ENCODE measurements at places on chromosomes 4 and X.

DNA sequence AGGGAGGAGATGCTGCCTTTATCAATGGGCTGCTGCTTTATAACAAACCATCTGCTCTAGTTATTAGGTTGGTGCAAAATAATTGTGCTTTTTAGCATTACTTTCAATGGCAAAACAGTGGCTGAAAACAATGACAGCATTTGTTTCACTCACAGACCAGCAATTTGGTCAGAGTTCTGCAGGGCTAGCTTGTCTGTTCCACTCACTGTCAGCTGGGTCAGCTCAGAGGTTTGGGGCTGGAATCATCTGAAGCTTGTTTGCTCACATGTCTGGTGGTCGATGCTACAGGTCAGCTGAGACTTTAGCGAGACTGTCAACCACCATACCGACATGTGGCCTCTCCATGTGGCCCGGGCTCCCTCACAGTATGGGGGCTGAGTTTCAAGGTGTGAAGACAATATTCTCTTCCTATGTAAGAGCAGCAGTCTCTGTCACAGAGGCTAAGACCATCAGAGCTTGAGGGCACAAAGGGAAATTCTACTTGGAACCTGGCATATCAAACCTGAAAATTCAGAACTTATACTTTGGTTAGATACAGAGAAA lies 81.3 kb upstream of the LIMCH1 start:
- DNase-seq: no peak

DNA sequence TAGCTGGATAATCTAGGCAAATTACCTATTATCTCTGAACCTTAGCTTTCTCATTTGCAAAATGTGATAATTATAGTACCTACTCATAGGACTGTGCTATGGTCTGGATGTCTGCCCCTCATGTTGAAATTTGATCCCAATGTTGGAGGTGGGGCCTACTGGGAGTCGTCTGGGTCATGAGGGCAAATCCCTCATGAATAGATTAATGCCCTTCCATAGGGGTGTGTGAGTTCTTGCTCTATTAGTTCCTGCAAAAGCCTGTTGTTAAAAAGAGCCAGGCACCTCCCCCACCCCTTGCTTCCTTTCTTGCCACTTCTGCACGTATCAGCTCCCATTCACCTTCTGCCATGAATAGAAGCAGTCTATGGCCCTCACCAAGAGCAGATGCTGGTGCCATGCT lies 73.9 kb downstream of the SERTM2 start:
- DNase-seq: no peak

DNA sequence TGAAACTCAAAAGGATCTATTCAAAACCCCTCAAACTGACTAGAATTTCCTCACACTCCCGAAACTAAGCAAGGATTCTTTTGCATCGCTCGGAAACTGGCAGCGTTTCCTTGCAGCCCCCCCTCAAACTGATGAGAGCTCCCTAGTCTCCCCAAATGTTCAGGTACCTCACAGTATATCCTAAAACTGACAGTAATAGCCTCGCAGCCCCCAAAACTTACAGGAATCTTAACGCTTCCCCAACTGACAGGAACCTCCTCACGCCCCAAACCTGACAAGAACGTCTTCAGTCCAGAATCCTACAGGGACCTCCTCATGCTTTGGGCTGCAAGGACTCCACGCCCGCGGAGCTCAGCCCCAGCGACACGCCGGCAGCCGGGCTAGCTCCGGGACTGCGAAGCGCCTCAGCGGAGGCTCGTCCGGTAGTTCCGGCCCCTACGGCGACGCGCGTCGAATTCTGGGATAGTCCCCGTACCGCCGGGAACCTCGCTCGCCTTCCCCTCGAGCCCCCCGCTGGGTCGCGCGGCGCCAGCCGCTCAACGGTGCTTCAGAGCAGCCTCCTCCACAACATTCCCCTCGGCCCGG lies 640 bp downstream of the PHF8 start:
- peak; percentile 58 for DNase-seq

- DNase-seq: peak; percentile 32
These were observed 2282.6 kb downstream of the ARAP2 start for GRCh38 chr4:33961761-33962160.

GRCh38 chr4:67651536-67651935 lies 49.4 kb downstream of the UBA6 start:
- no peak for DNase-seq

DNA sequence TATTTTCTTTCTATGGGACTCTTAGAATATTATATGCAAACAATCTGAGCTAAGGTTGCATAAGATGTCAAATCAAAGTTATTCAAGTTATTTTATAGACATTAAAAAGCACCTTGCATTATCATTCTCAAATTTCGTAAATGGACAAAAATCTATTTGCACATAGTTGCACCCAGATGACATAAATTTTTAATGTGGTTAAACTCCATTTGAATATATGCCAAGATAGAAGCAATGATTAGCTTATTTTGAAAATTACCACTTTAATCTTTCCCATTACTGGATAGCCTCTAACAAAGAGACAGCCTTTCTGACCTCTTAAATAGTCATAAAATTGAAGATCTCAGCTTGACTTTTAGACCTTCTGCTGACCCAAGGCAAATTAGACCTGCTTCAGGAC lies 386.8 kb downstream of the RAPGEF2 start:
- no peak for DNase-seq

DNA sequence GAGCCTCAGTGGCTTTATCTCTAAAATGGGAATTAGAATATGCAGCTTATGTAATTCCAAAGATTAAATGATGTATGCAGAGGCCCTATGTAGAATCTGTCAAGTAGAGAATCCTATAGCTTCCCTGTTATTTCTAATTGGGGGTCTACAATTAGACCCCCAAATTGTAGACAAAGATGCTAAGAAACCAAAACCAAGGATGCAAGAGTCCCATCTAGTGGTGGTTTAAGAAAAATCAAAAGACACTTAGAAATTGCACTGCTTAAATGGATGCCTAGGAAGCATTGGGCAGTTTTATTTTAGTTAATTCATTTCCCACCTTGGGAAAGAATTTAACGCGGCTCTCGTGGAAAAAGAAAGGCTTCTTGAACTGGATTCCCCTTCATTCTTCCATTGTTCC lies 115.2 kb downstream of the GABRA2 start:
- no peak for DNase-seq

DNA sequence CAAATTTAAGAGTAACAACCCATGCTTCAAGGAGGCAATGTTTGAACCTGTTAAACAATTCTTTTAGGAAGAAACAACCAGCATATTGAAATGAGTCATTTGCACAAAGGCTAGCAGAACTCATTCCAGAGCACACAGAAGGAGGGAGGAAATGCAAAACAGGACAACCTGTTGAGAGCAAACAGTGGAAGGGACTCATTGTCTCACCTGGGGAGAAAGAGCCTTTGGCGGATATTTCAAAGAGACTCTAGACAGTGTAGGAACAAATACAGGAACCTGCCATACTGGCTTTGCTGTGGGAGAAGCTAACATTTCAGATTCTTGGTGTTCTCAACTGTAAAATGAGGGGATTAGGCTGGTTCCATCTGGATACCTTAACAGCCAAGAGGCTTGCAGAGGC lies 14.8 kb upstream of the RASGEF1B start:
- no peak for DNase-seq

DNA sequence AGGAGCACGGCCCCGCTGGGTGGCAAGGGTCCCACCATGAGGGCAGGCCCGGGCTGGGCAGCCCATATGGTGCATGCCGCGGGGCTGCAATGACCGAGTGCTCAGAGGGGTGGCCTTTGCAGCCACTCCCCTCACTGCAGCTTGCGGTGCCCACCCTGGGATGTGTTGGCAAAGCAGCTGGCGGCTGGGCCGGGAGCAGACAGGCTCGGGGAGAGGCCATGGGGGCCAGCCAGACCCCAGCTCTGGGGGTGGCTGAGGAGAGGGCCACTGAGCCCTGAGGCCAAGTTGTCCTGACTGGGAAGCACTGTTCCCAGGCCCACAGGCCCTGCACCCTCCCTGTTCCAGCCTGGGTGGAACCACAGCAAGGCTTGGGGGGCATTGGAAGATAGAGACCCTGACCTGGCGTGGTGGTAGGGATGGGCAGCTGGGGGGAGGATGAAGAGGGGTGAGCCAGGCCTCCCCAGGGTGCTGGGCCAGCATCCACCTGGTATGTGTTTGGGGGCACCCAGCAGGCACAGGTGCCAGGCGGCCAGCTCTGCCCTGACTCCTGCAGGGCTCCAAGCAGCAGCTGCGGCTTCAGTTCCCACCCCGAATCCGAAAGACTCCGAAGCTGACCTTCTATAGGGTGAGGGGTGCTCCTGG lies 18.4 kb upstream of the RNF4 start:
- DNase-seq: no peak

GRCh38 chr4:153466081-153466948 lies at the start of gene TMEM131L:
TMEM131L (plus strand) TSS chr4:153466360; CDS start chr4:153466398, 38 bp downstream.
- peak; percentile 86 for DNase-seq

GRCh38 chr4:3685081-3685645 lies 81.0 kb upstream of the ADRA2C start:
- no peak for DNase-seq

DNA sequence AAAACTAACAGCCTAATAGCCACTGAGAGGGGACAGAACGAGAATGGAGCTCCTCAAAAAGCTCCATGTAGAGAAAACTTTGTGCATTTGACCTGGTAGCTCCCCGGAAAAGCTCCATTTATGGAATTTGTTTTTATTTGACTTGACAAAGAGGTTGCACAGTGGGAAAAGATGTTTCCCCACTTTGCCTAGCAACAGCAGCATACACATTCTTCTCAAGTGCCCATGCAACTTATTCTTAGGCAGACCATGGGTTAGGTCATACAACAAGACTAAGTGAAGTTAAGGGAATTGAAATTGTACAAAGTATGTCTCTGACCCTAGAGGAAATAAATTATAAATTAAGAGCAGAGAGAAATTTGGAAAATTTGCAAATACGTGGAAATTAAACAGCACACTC lies 949.6 kb upstream of the PRKX start:
- no peak for DNase-seq

Measured in foreskin fibroblast (primary cell).